Subcutaneous adipose tissue (tissue), 4 donors: ENCODE measurements at places on chromosomes 2 and 18. TPM values are rescaled to one million over a fixed set of nuclear protein-coding genes. Genes with fewer than 3 reads are reported as not detected.

TBR1 gene
- not detected for total RNA-seq

APOB gene
- total RNA-seq = 5.5 TPM

RAX gene
- not detected for total RNA-seq

SLC23A3 gene
- 0.68 TPM for total RNA-seq

NFATC1 gene
- total RNA-seq = 12.9 TPM

BIN1 gene
- total RNA-seq = 55.6 TPM

CDH7 gene
- total RNA-seq = not detected

TSHZ1 gene
- 10.8 TPM for total RNA-seq

CIB4 gene
- not detected for total RNA-seq

GTF2A1L gene
- 2.5 TPM for total RNA-seq

IGFBP5 gene
- total RNA-seq = 622 TPM

SCN3A gene
- total RNA-seq = 0.38 TPM

BCS1L gene
- total RNA-seq = 38.8 TPM

NT5DC4 gene
- total RNA-seq = not detected

DOK6 gene
- total RNA-seq = 0.38 TPM

ABCB11 gene
- 89.1 TPM for total RNA-seq

AQP12A gene
- total RNA-seq = not detected

KLHL41 gene
- 0.85 TPM for total RNA-seq

LRRTM1 gene
- not detected for total RNA-seq

STPG4 gene
- not detected for total RNA-seq

NTSR2 gene
- total RNA-seq = not detected

TFCP2L1 gene
- 7.8 TPM for total RNA-seq

ABHD1 gene
- not detected for total RNA-seq

GAD1 gene
- total RNA-seq = not detected
